Stimulated activated CD4-positive, alpha-beta T cell treated with anti-CD3 and anti-CD28 coated beads, Interleukin-4, amount 100 ng/mL, for 48 hours (primary cell): ENCODE measurements at places on chromosomes 13 and 19.

DNA sequence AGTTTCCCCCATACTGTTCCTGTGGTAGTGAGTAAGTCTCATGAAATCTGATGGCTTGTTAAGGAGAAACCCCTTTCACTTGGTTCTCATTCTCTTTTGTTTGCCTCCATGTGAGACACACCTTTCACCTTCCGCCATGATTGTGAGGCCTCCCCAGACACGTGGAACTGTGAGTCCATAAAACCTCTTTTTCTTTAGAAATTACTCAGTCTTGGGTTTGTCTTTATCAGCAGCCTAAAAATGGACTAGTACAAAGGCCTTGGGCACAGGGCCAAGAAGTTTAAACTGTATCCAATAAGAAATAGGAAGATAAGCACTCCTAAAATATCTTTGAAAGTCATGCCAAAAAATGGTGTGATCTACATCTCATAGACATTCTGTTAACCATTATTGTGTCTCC, 176.9 kb downstream of the TBC1D4 start:
- no peak for DNase-seq

GRCh38 chr19:30011051-30011578, 69.1 kb downstream of the URI1 start:
- no peak for DNase-seq

DNA sequence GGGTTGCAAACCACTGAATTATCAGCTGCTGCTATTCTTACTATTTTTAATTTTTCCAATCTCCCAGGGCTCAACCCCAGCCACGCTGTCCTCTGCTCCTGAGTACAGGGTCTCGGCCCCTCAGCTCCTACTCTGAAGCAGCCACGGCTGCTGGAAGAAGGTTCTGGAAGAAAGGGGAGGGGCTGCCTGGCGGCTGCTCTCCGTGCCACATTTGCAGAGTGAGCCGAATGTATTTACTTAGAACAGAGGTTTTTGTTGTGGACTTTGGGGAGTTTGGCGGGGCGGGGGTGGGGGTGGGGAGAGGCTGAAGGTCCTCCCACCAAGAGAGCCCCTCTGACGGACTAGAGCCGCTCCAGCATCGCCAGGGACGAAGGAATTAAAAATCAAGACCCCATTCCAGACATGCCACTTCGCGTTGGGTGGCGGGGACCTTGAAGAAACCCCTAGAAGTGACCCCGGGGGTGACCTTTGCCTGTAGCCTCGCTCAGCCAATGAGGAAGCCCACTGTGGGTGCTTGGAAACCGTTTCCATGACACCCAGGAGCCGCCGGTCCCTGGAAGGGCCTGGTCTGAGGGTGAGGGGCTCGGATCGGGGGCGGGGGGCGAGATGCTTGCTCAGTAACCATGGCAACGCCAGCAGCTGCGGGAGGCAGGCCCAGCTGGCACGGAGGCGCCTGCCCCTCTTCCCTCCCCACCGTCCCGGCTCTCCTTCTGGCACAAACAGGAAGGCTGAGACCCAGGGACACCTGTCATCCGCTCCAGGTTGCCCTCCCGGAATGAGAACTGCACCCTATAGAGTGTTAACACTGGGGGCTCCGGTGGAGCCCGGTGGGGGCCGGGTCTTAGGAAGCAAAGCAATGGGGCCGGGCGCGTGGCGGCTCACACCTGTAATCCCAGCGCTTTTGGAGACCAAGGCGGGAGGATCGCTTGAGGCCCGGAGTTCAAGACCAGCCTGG, 54.2 kb upstream of the PTPRS start:
- no peak for DNase-seq

DNA sequence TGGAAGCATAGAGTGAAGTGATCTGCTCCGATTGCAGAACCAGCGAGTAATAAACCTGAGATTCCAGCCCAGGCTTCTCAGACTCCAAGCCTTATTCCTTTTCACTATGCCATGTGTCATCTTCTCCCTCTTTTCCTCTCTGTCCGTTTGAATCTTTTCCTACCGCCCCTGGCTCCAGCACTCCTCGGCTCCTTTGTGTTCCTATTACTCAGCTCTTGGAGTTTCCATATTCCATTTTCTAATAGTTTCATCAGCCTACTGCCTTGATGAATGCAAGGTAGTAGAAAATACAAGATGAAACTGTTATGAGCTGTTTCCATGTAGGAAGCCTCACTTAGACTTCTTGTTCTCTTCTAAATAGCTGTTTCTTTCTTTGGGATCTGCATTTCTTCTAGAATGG, 138.6 kb downstream of the MYO16 start:
- no peak for DNase-seq

DNA sequence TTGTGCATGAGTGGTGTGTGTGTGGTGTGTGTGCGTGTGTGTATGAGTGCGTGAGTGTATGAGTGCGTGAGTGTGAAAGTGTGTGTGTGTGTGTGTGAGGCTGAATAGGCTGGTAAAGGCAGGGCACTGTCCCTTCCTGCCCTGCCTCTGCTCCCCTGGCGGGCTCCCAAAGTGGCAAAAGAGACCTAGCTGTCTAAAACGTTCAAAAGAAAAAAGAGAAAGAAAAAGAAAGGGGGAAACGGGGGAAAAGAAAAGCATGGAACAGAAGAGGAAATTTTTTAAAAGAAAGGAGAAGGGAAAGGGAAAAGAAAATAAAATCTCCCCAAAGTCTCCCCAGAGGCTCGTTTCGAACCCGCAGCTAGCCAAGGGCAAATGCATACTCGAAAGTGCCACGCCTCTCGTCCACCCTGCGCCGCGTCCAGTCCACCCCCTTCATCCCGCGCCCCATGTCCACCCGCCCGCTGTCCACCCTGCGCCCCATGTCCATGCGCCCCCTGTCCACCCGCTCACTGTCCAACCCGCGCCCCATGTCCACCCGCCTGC, 37.0 kb upstream of the FLT1 start:
- DNase-seq: no peak

DNA sequence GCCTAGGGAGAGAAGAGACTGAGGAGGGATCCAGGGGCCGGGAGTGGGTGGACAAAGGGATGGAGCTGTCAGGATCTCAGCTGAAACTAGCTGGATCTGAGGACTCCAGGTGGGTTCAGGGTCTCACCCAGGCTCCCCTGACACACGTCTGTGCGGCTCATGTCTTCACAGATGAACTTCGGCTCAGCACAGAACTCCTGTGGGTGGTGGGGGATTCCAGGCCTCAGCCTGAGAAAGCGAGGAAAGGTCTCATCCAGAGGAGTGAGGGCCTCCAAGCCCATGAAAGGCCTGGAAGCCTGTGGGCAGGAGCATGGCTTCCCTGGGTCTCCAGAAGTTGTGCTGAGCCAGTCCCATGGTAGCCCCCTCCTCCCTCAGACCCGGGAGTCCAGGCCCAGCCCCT, 1.4 kb downstream of the CAPN12 start:
- no peak for DNase-seq

- no peak for DNase-seq
These were observed 14.6 kb downstream of the RAB20 start for GRCh38 chr13:110546926-110547325.

DNA sequence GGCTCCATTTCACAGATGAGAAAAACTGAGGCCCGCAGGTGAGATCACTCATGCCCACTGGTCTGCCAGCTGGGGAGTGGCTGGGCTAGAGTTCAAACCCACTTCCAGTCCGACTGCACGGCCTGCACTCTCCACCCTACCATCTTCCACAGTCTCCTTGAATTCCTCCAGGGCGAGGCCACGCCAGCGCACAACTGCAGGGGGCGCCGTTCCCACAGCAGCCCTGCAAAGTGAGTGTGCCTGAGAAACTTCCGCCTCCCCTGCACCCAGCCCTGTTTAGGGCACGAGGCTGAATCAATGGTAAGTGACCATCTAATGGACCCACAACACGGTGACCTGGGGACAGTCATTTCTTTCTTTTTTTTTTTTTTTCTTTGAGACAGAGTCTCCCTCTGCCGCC, 829 bp upstream of the ATCAY start:
- DNase-seq: no peak

- no peak for DNase-seq
These were observed 60.9 kb downstream of the PEX11G start for GRCh38 chr19:7427944-7428343.

GRCh38 chr19:11382898-11383705, 1.0 kb downstream of the EPOR start:
- peak; percentile 42 for DNase-seq

DNA sequence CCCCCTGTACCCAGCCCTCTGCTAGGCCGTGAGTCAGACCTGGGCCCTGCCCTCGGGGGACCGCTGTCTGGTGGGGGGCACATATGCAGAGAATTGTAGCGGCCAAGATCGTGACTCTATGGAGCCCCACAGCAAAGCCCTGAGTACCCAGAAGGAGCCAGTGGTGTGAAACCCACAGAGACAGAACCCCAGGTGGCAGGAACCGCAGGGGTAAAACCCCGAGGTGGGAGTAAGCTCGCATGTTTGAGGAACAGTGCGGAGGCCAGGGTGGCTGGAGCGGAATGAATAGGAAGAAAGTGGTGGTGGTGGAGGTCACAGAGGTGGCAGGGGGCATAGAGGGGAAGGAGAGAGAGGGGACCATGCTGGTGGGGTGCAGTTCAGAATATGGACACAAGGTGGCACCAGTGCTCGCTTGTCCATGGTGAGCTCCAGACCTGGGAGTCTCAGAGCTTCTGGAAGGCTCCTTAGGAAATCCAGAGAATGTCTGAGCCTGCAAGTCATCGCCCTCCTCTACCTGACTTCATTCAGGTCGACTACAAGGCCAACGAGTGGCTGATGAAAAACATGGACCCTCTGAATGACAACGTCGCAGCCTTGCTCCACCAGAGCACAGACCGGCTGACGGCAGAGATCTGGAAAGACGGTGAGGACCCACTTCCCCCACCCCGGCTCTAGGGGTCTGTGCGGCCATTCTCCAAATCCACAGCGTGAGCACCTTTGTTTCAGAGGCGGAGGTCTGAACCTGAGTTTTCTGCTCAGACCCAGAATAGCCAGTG, 48.9 kb downstream of the MYH14 start:
- peak; percentile 30 for DNase-seq

DNA sequence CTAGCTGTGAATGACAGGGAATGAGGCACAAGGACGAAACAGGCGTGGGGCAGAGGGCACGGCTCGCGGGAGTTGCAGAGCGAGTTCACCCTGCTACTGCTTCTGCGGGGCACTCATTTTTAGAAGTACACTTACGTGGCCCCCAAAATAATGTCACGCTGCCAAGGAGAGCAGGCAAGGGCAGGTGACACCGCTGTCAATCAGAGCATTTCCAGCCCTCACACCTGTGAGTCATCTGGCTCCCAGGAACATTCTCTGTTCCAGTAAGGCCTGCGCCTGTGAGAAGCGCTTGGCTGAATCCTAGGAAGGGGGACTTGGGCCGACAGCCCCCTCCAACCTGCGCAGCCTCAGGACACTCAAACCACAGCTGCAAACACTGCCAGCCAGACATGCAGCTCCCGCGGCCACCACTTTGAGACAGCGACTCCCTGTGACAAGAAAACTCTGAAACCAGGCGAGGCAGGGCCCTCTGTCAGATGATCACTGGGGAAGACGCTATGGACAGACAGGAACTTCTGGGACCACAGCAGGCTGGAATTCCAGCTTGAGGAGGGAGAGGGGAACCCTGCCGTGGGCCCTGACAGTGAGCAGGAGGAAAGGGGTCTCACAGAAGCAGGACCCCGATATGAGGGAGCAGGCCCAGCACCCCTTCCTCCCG, 12.7 kb downstream of the DOT1L start:
- DNase-seq: no peak

DNA sequence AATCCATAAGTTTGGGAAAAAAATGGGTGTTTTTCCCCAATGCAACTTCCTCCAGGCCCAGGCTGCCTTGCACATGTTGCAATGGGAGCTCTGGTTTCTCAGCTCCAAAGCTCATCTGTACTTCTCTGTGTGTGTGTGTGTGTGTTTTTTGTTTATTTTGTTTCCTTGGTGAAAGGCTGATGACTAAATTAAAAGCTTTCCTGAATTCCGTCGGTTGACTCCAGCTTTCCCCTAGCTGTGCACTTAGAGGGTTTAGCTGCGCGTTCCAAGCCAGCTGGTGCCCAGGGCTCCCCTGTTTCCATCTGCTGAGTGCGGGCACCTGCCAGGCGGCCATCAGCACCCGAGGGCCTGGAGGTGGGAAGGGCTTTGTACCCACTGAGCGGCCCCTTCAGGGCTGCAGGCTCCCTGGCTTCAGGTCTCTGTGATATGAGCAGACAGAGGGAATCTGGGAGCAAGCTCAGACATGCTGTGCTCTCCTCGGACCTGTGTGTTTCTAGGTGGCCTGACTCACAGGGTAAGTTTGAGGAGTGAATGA, 129.1 kb upstream of the SOX1 start:
- no peak for DNase-seq

DNA sequence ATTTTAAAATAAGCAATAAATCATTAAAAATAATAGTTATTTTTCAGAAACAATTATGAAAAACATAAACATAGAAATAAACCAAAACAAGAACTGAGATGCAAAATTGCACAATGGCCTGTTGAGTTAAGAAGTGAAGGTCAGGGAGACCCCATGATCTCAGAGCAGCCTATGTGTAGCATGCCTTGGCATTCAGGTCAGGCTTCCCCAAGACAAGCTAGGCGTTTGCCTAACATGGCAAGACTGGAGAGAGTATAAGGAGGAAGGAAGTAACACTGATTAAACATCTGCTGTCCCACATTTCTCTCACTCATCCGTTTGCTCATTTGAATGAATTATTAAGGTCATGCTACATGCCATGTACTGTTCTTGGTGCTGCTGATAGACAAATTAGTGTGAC, 291.8 kb downstream of the TSHZ3 start:
- no peak for DNase-seq

GRCh38 chr19:37551129-37551993, 43.2 kb downstream of the ZNF571 start:
- DNase-seq: peak; percentile 51

- no peak for DNase-seq
These were observed 19.2 kb downstream of the ZNF486 start for GRCh38 chr19:20186174-20186573.

GRCh38 chr19:16851031-16851712, 22.0 kb downstream of the SIN3B start:
- DNase-seq: no peak

DNA sequence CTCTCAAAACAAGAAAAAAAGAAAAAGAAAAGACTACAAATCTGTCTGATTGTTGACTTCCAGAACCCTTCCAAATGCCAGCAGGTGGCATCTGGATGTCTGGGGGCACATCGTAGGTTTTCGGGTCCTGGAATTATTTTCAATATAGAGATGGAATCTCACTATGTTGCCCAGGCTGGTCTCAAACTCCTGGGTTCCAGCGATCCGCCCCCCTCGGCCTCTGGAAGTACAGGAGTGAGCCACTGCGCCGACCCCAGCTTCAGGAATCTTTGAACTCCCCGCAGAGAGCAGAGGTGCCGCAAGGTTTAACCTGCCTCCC, 567 bp upstream of the B3GNT3 start:
- DNase-seq: no peak
